Activated CD8-positive, alpha-beta memory T cell treated with anti-CD3 and anti-CD28 coated beads, Interleukin-2, amount 50 U/mL, for 48 hours (primary cell): ENCODE measurements at places on chromosomes 6 and 20.

DNA sequence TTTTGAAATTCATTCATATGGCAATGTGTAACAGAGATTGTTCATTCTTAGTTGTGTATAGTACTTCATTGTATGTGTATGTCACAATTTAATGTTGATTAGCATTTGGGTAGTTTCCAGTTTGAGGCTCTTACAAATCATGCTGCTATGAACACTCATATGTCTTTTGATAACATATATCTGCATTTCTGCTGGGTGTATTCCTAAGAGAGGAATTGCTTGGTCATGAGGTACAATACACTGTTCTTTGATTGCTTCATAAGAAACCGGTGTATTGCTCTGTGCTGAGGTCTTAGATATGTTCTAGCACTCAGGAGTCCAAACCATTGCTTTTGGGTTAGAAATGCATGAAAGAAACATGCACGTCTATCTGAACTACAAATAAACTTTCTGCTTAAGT lies 492.9 kb upstream of the JAG1 start:
- no peak for DNase-seq

DNA sequence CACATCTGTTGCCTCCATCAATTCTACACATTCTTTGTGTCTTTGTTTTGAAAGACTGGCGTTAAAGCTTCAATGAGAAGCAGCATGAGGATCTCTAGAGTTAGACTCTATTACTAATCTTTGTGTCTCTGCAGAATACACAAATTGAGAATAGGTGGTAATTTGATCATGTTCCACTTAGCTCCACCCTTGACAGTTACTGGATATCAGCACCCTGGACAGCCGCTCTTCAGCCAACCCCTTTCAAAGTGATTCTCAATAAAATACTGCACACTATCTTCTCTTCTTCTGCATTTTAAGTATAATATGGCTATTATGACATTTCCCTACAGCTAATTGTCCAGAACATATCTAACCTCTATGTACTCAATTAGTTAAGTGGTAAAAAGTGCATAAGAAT lies 54.3 kb upstream of the CNR1 start:
- no peak for DNase-seq

DNA sequence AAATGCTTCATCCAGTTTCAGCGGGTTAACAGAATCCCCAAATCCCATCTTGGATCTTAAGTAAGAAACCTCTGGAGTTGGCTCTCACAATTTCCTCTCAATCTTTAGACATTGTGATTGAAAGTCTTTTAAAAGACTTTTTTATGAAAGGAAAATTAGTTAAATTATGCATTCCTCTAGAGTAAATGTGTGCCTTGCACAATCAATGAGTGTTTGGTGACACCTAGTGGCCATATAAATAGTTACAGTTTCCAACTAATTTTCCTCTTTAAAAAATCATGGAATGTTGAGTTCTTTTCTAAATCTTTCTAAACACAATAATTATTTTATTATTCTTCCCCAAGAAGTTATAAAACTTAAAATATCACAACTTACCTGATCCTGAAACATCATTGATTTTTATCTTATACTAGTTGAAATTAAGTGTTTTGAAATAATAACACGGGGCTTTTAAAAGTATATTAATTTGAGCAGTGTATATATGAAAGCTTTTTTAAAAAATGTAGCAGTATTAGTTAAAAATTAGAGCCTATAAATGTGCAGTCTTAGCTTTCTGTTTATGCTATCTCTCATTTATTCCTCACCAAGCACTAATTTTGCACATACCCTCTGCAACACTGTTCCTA lies 66.4 kb downstream of the PKHD1 start:
- DNase-seq, result no peak

DNA sequence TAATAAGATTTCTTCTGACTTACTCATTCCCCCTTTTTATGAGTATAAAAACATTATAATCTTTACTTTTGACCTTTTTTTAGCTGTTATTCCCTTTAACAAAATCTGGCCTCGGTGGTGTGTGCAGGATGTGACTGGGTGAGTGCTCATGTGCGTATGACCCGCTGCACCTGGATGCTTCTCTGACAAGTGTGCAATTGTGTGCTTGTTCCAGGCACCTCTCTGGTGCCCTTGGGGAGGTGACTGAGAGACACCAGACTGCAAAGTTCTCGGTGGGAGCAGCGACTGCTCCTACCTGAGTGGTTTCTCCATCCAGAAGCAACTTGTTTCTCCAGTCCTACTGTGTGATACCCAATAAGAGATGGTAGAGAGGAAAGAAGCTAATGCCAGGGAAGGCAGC lies 65.0 kb downstream of the ISM1 start:
- DNase-seq, result no peak

- no peak for DNase-seq
Measured at GRCh38 chr6:166253778-166254204, 54.4 kb downstream of the PRR18 start.

DNA sequence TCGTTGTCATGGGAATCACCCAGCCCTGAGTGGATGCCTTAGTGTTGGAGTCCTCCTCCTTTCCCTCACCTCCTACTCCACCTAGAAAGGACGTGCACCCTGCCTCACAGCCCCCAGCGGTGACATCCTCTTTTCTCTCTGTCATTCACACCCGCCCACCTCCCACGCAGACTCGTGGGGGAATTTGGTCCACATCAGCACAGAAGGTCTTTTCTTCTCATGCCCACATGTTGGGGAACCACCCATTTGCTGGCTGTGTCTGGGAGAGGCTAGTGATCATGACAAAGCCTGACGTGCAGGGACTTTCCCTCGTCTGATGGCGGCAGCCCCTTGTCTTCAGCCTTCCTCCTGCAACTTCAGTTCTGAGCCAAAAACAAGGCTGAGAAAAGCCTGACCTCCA lies 96.0 kb upstream of the CNKSR3 start:
- DNase-seq, result peak; percentile 82

GRCh38 chr20:35307666-35308653 lies 15.7 kb upstream of the FAM83C start:
- no peak for DNase-seq

DNA sequence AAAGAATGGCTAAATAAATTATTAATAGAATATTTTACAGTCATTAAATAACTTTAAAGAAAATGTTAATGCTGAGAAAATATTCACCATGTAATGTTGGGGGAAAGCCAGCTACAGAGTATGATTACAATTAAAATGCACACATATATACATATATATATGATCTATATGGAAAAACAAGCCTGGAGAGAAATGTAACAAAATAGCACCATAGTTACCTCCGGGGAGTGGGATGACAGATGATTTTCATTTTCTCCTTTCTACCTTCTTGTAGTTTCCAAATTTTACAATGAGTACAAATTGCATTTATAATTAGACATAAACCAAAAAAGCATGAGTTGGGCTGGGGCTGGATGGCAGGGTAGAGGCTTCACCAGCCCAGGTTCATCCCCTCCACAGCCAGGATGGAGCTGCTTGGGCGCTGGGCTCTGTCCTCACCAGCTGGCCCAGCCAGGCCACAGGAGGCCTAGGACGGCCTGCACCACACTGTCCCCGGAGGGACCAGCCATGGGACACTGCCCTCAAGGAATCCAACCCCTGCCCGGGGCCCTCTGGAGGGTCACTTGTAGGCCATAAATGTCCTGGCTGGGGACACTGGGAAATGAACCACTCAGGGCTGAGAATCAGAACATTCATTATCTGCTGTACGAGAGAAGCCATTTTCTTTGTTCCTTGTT lies 10.3 kb downstream of the C20orf203 start:
- no peak for DNase-seq

- no peak for DNase-seq
Measured at GRCh38 chr6:55524441-55524840, 54.6 kb downstream of the HMGCLL1 start.

- DNase-seq, result no peak
Measured at GRCh38 chr6:7604003-7604402, 14.0 kb downstream of the SNRNP48 start.

DNA sequence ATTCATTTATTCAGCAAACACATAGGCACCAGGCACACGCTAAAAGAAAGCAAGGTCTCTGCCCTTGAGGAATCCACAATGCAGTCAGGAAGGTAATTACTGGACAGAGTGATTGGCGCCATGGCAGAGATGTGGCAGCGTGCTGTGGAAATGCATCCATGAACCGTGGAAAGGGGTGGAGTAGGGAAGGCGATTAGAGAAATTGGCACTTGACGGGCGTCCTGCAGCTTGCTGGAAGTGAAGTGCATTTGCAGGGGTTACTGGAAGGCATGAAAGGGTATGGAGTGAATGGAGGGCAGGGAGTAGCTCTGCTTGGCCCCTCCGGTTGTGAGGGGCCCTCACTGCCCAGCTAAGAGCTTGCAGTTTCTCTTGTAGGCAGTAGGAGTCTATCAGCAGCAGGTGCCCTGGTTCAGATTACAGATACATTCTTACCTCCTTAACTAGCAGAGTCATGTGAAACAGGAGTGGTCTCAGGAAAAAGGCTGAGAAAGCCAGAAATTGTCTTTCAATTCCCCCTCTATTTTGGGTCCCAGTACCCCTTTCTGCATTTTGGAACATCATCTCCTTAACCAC lies 122.5 kb upstream of the TIAM2 start:
- no peak for DNase-seq

- no peak for DNase-seq
Measured at GRCh38 chr6:150576651-150577226, 22.9 kb upstream of the PLEKHG1 start.

- no peak for DNase-seq
Measured at GRCh38 chr6:75626561-75626960, 24.9 kb downstream of the SENP6 start.

DNA sequence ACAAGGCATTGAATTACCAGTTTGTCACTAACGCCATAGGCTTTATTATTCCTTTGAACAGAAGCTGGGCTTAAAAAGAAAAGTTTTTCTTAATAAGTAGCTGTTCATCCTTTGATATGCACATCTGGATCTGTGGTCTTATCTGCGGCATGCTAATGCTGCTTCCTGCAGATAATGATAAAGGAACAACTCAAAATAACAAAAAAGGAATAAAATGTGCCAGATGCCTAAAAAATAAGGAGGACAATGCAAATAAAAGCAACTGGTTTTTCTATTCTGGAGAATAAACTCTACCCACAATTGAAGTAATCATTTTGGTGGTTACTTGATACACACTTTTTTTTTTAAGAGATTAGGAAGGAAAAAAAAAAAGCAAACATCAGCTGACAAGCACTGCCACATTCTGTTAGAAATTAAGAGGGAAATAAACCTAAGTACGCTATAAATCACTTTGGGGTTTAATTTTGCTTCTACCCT lies 156.8 kb upstream of the SALL4 start:
- no peak for DNase-seq

GRCh38 chr6:20479060-20479459 lies 55.2 kb upstream of the CDKAL1 start:
- no peak for DNase-seq

DNA sequence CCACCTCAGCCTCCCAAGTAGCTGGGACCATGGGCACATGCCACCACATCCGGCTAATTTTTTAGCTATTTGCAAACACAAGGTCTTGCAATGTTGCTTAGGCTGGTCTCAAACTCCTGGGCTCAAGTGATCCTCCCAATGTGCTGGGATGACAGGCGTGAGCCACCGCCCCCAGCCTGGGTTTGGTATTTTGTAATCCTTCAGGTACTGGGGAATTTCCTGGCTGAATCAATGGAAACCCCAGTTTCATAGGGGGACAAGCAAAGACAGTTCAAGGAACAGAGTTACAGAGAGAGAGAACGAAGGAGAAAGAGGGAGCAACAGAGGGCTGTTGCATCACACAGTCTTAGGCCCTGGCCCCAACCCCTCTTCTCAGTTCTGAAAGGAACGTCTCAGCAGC lies 35.7 kb downstream of the RAB44 start:
- no peak for DNase-seq

DNA sequence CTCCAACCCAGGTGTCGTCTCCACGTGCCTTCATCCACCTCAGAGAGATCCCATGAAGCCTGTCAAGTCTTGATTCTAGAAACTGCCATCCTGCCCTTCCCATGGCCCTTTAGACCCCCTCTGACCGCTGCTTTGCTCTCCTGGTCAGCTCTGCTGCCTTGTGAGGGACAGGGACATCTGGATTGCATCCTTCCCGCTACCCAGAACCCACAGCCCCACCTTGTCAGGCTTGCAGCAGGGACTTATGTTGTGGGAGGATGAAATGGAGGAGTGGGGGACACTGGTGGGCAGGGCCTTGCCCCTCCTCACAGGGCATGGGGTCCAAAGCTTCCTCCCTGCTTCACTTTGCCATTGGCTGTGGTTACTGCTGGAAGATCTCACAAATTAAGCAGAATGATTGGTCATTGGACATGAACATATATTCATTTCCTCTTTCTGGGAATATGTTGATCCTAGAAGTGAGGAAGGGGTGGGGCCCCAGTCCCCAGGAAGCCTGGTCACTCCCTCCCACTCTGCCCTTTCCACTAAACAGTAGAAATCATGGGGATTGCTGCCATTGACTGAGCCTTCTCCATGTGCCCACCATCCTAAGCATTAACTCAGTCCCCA lies 4.5 kb downstream of the GLP1R start:
- DNase-seq, result no peak

- no peak for DNase-seq
Measured at GRCh38 chr6:56361812-56362211, 114.4 kb upstream of the COL21A1 start.

- no peak for DNase-seq
Measured at GRCh38 chr6:169093066-169093723, 160.5 kb downstream of the THBS2 start.

GRCh38 chr6:76984572-76984971 lies 478.7 kb downstream of the HTR1B start:
- no peak for DNase-seq

- no peak for DNase-seq
Measured at GRCh38 chr6:160077526-160077925, 44.1 kb upstream of the SLC22A1 start.

- DNase-seq, result no peak
Measured at GRCh38 chr6:105882828-105883227, 203.3 kb upstream of the PRDM1 start.

DNA sequence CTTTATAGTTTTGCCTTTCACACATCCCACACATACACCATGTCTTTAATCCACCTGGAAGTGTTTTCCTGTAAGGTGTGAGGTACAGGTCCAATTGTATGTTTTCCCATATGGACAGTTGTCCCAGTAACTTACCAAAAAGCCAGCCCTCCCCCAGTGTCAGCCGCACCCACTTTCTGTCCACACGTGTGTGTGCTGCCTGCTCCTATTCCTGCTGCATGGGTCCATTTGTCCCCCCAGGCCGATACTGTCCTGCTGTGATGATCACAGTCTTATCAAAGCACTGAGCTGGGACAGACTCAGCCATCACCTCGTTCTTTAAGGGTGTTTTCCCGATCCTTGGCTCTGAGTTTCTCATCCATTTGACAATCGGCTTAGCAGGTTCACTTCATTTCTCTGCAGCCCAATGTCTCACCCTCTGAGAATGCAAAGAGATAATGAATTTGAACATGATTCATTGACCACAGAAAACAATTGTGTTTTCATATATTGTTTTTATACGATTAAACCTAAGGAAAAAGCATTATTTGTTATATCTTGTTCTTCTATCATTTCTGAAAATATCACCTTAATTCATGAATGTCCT lies 9.6 kb downstream of the VSX1 start:
- DNase-seq, result peak; percentile 22

- DNase-seq, result no peak
Measured at GRCh38 chr20:62390317-62391164, 3.6 kb downstream of the RPS21 start.
